ENCODE measurements at places on chromosomes 3 and 15.

DNA sequence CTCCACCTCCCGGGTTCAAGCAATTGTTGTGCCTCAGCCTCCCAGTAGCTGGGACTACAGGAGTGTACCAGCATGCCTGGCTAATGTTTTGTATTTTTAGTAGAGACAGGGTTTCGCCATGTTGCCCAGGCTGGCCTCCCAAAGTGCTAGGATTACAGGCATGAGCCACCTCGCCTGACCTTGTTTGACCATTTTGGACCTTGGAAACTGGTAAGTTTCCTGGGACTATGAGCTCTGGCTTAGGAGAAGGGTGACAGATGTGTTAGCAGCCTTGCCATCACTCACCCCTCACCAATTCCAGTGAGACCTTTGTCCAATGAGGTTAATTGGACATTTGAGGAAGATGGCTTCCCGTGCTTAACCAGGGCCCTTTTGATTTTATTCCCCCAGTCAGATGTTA, 19.9 kb downstream of the DNASE1L3 start:
- no peak for DNase-seq

DNA sequence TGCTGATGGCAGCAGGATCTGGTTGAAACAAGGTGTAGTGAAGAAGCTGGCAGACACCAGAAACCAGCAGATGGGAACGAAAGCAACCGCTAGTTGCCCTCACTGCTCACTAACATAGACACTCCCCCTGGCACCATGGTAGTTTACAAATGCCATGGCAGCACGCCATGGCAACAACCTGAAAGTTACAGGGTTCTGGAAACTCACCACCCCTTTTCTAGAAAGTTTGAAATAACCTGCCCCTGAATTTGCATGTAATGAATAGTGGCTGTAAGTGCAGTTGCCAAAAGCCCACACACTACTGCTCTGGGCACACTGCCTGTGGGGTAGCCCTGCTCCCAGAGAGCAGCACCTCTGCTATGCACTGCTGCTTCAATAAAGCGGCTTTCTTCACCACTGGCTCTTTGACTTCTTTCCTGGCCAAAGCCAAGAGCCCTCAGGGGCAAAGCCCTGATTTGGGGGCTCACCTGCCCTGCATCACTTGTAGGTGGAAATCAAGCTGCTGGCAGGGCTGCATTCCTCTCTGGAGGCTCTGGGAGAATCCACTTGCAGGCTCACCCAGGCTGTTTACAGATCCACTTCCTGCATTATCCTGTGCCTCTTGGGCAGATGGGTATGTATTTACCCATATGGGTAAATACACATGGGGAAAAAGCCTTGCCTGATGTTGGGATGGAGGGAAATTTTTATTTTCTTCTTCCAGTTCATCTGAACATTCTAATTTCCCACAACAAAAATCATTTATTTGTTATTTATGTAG, 2.0 kb upstream of the GP9 start:
- DNase-seq, result no peak

- no peak for DNase-seq
Observed at GRCh38 chr3:72279631-72280041, 494.7 kb upstream of the PROK2 start.

GRCh38 chr3:160941885-160942494, 163.2 kb downstream of the B3GALNT1 start:
- DNase-seq, result peak; percentile 36

GRCh38 chr3:60636846-60637245, 614.4 kb downstream of the FHIT start:
- no peak for DNase-seq

DNA sequence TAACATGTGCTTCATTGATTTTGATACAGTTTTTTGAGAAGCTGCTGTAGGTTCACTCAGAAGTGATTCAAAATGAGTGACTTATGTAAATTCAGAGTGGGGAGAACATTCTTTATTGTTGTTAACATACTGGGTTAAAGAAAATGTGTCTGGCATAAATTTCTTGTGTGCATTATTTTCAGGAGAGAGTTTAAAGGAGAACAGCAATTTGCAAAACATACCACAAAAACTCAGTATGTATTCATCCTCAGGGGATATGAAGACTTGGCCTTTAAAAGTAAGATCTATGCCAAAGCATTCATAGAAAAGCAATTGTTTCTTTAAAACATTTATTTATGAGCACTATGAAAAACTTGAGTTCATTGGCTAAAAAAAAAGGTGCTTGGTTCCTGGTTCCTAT, 1089.8 kb downstream of the ROBO2 start:
- no peak for DNase-seq

Data from stimulated activated CD4-positive, alpha-beta T cell treated with anti-CD3 and anti-CD28 coated beads, TNF-alpha, amount 100 ng/mL, for 1 hour (primary cell).